HepG2 (cell line): ENCODE measurements at places on chromosomes 12 and 14. TPM values are rescaled to one million over a fixed set of nuclear protein-coding genes. Genes with fewer than 3 reads are reported as not detected.

GRCh38 chr14:101889898-101890297 lies 74.5 kb upstream of the DYNC1H1 start:
- no peak for DNase-seq

DNA sequence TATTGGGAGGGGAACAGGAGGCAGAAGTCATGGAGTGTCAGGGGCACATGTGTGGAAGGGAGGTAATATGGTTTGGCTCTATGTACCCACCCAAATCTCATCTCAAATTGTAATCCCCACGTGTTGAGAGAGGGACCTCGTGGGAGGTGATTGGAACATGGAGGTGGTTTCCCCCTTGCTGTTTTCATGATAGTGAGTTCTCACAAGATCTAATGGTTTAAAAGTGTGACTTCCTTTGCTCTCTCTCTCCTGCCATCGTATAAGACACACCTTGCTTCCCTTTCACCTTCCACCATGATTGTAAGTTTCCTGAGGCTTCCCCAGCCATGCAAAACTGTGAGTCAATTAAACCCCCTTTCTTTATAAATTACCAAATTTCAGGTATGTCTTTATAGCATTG lies 41.6 kb upstream of the CDK17 start:
- DNase-seq, result no peak

DNA sequence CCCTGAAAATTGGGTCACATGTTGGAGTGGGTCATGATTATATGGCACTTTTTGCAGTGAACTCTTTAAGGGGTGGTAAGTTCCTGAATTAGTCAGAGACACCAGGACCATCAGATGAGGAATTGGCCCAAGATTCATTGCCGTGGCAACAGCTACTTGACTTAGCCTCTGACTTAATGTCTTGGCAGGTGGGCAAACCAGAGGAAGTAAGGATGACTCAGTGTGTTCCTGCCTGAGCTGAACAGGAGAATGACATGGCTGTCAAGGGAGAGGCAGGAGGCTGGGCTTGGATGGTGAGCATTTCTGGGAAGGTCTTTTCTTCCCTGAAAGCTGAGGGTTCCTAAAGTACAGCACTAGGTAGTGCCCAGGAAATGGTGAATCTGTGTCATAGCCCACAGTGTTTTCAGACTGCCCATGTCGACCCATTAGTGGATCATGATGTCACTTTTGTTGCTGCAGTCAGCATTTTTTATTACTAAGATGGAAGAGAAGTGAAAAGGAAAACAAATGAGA lies 170.1 kb upstream of the PWP1 start:
- no peak for DNase-seq

DNA sequence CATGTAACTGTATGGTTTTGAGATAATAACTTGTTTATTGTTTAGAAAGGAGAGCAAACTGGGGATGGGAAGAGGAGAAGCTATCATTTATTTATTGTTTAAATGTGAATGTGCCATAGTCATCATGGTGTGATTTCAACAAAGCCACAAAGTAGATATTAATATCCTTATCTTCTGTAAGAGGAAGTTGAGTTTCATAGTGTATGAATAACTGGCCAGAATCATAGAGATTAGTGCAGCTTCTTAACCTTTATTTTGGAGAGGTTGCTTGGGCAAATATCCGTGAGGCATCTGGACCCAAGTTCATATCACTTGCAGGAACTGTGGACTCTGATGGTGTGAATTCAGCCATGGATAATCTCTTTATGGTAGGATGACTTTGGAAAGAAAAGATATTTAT lies 26.8 kb upstream of the LYZ start:
- no peak for DNase-seq

DNA sequence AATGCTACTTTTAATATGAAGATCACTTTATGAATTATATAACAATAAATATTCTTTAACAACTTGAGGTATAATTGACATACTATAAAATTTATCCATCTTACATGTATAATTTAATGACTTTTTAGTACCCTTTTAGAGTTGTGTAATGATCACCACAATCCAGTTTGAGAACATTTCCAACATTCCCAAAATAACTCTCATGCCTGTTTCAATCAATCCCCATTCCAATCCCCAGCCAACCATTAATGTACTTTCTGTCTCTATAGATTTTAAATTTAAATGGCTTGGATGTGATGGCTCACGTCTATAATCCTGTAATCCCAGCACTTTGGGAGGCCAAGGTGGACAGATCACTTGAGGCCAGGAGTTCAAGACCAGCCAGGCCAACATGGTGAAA lies 23.5 kb upstream of the FRMD6 start:
- no peak for DNase-seq

- DNase-seq, result no peak
Observed at GRCh38 chr12:16282978-16283377, 5.5 kb upstream of the SLC15A5 start.

GRCh38 chr12:95977764-95978305 lies 18.3 kb downstream of the HAL start:
- no peak for DNase-seq

- peak; percentile 87 for DNase-seq
Observed at GRCh38 chr14:39474416-39474911, 42.2 kb upstream of the FBXO33 start.

DNA sequence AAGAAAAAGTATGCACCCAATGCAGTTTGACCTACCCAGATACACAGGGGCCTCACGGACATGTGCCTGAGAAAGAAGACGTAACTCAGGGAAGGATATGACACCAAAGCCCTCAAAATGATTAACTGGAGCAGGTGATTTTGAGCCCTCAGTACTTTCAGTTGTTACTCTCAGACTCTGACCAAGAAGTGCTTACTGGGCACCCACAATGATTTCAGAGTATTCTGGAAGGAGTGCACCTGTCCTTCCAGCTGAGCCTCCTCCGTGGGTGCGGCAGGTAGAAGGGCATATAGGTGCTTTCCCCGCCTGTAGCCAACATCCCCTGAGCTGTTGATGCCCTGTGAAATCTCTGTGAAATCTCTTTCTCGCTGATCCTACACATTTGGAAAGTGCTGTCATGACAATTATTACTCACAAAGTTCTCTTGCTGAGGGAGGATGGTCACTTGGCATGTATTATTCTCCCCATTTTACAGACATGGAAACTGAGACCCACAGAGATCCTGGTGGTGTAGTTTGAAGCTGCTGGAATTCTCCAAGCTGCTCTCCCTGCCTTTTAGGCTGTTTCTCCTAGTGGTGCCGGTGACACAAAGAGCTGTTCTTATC lies 154.3 kb upstream of the CCND2 start:
- DNase-seq, result no peak

NTN4 gene
- 9.5 and 11.5 TPM in 2 replicates for total RNA-seq

- DNase-seq, result no peak
Observed at GRCh38 chr12:3077572-3078081, 448 bp downstream of the TSPAN9 start.

KRT8 gene
- total RNA-seq, result 718 and 837 TPM in 2 replicates

DNA sequence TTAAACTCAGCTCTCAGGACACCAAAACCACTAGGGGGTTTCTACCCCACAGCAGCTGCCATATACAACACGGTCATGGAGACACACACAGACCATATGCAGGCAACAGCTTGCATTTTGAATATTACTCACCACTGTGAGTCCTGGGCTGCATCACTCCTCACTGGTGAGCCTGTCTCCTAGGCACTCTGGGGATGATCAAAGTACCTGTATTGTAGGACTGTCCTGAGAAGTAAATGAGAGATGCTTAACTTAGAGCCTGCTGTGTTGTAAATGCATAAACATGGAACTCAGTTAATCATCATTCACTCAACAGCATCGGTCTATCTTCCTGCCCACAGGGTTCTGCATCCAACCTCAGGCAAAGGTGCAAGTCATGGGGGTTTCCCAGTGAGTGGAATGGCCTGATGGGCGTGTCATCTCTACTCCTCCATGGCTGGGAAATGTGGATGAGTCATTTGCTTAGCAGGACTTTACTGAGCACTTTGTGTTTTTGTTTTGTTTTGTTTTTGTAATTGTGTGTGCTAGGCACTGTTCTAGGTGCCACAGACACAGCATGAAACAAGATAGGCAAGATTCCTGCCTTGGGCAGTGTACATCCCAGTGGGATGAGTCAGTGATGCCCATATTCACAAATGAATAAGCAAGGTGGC lies 1141.2 kb upstream of the TMEM132C start:
- no peak for DNase-seq
